ENCODE measurements at places on chromosomes 12 and 14.
A peak's percentile ranks its signal among the peaks of the same experiment; 100 is the strongest.

DNA sequence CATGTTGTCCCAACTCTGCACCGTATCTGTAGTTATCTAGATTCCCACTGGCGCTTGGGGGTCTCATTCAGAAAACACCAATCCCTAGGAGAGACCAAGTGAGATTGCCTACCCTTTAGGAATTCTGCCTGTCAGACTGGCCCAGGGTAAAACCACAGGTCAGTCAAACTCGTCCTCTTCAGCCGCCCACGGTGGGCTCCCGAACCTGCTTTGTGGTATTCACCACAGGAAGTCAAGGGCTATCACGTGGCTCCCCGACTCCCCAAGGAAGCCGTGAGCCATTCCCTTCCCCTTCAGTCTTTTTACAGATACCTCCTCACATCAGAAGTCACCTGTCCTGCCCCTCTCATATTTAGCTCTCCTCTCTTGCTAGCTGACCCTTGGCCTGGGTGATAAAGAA, 159.9 kb downstream of the EGLN3 start:
- DNase-seq: no peak

DNA sequence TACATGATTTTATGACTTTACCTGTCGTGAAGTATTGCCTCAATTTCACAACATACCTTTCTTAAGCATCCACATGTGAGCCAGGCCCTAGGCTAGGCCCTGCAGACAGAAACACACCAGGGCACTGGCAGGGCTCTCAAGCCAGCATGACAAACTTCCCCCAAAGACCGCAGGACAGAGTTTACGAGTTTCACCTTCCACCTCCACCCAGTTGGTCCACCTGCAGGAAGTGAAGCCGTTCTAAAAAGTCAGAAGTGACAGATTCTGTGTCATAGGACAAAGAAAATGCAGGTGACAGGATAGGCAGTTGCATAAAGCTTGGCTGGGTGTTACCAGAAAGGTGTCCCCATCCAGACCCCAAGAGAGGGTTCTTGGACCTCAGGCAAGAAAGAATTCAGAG, 382.3 kb downstream of the PCNX1 start:
- no peak for DNase-seq

DNA sequence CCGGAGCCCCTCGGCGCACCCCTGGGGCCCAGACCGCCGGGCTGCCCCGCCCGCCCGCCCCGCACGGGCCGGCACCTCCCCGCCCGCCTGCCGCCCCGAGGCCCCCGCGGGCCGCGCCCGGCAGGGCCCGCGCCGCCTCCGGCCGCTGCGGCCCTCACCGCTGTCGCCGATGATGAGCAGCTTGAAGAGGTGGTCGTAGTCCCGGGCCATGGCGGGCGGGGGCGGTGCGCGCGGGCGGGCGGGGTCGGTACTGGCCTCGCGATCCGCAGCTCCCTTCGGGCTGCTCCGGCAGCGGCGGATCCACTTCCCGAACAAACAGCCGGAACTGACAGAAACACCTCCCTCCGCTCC, at the start of gene RAB35:
TSS of gene RAB35 (minus strand) at position 313 of the 351 bp plus-strand sequence. CDS start at position 210, 103 bp downstream.
- DNase-seq: no peak

DNA sequence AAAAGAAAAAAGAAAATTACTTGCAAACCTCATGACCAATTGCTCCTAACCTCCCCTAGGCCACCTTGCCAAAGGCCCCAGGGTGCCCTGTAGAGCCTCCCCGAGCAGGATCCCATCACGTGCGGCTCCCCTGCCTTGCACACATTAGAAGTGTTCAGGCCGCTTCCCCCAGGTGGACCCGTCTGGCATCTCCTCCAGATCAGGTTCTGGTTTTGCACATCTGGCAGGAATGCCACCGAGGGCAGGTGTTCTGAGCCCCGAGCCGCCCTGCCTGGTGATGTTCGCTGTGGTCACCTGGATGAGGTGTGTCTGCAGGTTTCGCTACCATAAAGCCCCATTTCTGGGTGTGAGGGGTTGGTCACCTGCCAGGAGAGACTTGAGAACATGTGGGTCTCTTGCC, 19.3 kb downstream of the MMP17 start:
- no peak for DNase-seq

- no peak for DNase-seq
Observed at GRCh38 chr12:68414988-68415387, 82.8 kb upstream of the MDM1 start.

DNA sequence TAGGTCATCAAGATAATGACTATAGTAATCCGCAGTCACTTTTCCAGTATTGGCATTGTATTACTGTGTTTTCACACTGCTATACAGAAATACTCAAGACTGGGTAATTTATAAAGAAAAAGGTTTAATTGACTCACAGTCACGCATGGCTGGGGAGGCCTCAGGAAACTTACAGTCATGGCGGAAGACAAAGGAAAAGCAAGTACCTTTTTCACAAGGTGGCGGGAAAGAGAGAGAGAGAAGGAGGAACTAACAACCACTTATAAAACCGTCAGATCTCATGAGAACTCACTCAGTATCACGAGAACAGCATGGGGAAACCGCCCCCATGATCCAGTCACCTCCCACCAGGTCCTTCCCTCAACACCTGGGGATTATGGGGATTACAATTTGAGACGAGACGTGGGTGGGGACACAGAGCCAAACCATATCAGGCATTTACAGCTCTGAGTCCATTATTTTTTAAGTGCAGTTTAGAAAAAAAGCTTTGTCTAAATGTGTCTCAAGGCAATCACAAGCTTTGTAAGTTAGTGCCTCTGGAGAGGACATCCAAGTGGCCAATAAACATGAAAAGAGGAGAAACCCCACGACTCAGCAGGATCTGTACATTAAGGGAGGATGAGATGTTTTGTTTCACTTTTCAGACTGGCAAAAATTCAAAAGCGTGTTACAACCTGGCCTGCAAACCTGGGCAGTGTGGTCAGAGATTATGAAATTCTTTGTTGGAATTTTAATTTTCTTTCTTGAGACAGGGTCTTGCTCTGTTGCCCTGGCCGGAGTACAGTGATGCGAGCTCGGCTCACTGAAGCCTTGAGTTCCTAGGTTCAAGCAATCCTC, 82.0 kb downstream of the DNAH10 start:
- DNase-seq: no peak

DNA sequence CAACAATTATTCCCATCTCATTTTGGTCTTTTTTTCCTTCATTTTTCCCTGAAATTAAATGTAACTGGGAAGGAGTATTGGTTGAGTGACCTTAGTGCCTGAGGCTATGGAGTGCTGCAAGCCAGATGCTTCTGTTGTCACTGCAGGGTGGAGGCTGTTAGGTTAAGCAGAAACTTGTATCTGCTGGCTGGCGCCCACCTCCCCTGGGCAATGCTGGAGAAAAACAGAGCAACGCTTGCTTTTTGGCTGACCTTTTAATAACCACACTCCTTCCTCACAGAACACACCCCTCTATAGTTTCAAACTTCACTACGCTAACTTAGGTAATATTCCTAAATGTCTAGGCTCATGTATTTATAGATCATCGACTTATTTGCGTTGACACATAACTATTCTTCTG, 583.5 kb upstream of the NOVA1 start:
- no peak for DNase-seq

DNA sequence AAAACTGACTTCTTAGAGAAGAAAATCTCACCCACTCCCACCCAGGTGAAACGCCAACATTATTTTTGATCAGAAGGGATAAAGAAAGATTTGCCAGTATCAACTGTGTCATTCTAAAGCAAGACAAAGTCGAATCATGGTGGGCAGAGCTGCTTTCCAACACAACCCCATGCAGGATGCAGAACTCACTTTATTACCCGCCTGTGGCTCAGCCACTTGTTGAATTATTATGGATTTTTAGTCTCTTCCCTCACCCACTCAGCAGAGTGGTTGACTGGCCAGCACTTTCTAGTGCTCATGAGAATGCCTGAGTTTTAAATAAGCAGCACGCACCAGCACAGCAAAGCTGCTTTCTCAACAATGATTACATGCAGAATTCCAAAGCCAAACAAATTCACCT, 32.1 kb downstream of the CRACR2A start:
- no peak for DNase-seq

GRCh38 chr14:89563471-89563870, 146.4 kb upstream of the FOXN3 start:
- DNase-seq: no peak

- DNase-seq: no peak
Observed at GRCh38 chr12:100682178-100682577, 108.7 kb downstream of the GAS2L3 start.

DNA sequence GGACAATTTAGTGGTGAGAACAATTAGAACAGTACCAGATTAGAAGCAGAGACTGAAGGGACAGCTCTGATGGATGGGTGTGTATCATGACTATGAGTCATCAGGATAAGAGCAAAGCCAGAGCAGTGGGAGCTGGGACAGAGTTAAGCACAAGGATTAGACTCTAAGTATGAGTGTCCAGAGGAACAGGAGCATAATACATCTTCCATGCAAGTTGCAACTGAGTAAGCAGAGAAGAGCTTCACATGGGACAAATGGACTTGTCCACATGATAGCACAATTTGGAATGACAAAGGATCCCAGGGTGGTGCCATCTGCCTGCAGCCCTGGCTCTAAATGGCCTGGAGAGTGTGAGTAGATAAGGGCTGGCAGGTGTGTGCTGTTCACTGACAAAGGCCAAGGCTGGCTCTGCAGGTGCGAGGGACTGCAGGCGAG, 226.4 kb upstream of the CAND1 start:
- no peak for DNase-seq

DNA sequence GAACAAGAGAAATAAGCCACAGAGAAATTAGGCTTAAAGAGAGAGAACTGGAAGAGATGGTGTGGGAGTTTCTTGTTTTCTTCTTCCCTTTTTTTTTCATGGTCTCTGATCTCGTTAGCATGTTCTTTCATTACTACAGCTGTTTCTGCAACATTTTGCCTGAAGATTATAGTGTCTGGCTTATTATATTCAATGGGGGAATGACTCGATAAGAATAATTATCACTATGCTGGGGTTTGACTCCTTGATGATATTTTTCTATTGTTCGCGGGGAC, 70.0 kb downstream of the TMEM132C start:
- DNase-seq: no peak

DNA sequence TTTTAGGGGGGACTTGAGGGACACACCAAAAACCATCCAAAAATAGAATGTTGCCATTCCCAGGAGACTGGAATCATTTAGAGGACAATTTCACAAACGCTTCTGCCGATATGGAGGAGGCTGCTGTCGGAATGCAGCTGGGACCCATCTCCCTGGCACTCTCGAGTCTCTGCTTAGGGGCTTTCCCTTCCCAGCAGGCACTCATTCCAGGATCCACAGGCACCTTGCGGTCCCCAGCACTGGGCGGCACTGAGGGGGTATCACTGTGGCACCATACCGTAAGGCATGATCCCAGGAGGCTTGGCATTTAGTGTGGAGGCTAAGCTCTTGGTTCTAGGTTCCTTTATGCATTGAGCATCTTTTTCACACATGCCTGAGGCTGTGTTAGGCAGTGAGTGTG, 36.6 kb upstream of the LTBP2 start:
- DNase-seq: no peak

DNA sequence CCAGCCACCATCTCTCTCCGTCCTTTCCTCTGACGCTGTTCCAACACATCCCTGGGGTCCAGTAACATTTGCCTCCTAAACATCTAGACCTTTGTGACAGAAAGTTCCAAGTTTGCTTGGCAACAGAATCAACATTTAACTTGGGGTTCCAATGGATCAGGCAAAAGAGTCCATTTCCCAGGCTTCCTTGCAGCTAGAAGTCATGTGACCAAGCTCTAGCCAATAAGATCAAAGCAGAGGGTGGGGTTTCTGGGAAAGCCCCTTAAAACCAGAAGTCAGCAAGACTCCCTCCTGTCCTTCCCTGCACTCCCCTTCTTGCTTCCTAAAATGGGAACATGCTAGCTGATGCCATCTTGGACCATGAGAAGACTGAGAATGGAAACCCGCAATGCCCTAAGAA, 14.7 kb downstream of the FOXN3 start:
- DNase-seq: no peak

DNA sequence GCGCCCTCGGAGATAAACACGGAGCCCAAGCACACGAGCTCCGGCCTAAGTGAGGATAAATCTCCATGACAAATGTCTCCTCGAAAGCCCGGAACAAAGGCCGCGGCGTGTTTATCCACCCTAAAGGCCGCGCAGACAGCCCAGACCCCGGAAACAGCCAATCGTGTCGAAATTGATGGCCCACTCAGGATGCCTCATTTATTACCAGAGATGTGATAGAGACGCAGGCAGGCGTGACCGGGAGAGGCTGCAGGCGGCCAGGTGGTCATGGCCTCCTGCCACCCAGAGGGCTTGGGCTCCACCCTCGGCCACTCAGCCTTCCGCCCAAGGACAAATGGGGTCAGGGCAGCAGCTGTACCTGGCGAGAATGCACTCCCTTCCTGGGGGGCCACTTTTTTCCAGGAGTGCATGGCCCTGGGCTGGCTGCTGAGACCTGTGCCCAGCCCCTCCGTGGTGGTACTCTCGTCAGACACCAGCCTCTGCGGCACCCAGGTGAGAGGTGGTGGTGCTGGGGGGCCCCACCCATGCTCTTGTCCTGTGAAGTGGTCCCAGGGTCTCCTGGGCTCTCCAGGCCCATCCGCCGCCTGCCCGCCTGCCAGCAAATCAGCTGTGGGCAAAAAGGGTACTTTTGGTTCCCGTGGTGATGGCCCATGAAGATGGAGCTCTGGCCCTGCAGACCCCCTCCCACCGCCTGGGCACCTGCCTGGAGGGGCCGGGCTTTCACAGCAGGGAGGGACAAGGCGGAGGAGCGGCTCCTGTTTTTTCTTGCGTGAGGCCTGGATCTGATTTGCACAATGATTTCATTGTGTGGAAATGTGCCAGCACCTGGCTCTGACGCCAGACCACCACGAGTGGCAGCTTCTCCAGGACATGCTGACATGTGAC, 211.5 kb upstream of the C14orf180 start:
- DNase-seq: no peak

GRCh38 chr14:93926245-93926872, 785 bp upstream of the FAM181A start:
- peak; percentile 58 for DNase-seq

GRCh38 chr12:24519759-24520158, 429.1 kb downstream of the BCAT1 start:
- DNase-seq: no peak

GRCh38 chr12:53344487-53344823, 8.3 kb upstream of the SP7 start:
- no peak for DNase-seq

DNA sequence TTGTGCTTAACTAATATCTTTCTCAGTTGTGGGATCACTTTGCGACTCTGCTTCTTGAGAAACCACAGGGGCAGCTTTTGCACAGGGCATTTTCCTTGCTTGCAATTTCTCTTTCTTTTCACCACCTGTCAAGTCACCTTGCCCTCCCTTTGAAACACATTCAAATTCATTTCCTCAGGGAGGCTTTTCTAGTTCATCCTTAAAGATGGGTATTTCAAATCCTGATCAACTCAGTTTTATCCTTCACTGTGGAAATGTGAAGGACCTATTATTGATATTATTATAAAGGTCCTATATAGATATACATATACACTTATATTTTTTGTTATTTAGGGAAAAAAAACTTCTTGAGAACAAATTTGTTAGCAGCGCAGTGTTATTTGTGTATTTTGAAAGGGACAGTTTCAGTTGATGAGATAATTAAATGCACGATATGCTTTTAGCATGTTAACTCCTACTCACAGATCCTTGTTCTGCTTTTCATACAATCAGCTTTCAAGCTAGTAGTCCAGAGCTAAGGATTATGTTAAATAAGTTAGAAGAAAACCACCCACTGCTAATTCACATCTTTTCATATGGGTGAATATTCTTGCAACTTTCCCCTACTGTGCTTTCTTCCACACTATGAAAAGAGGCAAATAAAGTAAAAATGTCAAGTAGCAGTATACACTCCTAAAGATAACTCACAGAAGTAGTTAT, 501.4 kb upstream of the RGS6 start:
- no peak for DNase-seq

Measured in neuronal stem cell (in vitro differentiated cells).